ENCODE measurements at places on chromosomes 7 and 10.

- DNase-seq = peak; percentile 66
Measured at GRCh38 chr7:151429560-151430331, 10.2 kb downstream of the CRYGN start.

- DNase-seq = no peak
Measured at GRCh38 chr10:51487576-51487975, 211.8 kb downstream of the CSTF2T start.

GRCh38 chr10:31288962-31289361 is 30.1 kb upstream of the ZEB1 start:
- no peak for DNase-seq

DNA sequence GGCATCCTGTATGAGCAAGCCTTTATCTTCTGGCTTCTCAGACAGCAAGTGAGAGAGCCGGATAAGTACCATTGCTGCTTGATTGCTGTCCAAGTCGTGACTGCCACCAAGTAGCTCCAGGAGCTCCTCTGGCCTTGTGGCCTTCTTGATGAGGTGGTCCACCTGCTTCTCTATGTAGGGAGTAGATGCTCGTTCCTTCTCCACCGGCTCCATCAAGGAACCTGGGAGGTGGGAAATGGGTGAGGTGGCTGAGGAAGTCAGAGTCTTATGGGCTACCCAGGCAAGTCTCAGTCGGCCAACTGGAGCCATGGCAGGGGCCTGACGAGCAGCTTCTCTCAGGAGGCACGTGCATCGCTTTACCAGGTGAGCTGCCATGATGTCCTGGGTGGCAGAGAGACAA is 2.6 kb downstream of the TBRG4 start:
- DNase-seq = no peak

- no peak for DNase-seq
Measured at GRCh38 chr7:90229682-90230081, 15.3 kb upstream of the CFAP69 start.

DNA sequence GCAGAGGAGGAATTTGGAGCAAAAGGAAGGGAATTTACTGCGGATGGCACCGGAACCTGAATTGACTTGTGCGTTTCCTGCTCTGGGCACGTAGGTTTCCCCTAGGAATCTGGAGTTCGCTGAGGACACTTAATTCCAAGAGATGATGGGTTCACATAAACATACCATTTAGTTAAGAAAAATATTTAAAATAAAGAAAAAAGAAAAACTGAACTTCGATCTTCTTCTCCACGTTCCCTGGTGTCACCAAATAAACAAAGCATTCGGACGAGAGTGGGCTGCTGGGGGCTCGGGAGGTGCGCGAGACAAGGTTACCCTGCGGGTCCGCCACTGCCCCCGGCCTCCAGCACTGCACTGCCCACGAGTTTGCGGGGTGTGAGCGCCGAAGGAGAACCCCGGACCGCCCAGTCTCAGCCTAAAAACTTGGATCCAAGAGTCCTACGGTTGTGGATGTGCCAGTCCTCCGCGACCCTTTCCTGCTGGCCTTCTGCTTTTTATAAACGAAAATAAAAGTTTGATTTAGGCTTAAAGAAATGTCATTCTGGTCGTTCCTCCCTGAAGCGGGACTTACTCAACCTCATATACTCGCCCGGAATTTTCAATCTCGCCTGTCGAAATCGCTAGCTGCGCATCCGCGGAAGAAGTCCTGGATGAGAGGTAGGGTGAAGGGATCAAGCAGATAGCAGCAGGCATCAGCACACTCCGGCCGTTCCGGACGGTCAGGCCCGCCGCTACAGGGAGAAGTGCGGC is 30.3 kb downstream of the SKIDA1 start:
- no peak for DNase-seq

GRCh38 chr10:34319197-34319846 is 495.8 kb downstream of the PARD3 start:
- peak; percentile 73 for DNase-seq
